Ascending aorta (tissue), 2 donors: ENCODE measurements at places on chromosomes 3 and 15.

DNA sequence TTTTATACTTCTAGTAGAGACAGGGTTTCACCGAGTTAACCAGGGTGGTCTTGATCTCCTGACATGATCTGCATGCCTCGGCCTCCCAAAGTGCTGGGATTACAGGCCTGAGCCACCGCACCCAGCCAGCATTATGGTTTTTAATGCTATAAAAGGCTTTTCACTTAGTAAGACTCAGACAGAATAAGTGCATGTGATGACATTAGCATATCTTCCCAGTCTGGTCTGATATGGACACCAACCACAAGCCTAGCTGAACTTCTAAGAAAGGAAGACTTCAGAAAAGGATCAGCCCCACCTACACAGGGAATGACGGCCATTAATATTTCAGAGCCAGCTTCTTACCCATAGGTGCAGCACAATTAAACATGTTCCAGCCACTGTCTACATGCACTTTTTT lies 27.0 kb downstream of the GRK7 start:
- no peak for DNase-seq

DNA sequence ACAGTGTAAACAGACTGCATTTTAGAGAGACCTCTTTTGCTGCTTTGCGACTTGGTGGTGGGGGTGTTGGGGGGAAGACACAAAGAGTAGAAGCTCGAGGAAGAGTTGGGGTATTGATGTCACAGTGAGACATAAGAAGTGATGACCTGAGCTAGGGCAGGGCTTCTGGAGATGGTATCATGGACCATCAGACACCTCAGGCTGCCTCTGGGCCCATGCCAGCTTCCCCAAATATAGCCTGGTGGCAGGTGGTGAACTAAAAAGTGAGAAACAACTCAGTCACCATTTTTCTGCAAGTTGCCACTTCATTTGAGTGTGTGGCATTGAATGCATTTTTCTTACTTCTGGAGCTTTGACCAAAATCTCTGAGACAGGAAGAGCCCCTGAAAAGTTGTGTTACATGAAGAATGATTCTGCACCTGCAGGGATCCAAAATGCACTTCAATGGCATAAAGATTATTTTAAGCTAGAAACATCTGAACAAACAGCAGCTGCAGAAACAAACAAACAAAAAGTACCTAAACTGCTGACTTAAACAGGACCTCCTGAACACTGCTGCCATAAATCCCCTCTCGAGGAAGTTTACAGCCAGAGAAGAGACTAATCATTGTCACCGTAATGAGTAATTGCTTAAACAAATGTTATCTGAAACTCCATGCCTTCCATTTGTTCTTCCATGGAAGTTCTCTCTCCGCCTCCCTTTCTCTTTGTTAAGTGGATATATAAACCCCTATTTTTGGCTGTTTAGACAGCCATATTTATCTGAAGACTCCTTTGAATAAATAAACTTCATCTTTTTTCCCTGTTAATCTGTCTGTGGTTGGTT lies 15.2 kb upstream of the XIRP1 start:
- no peak for DNase-seq

- DNase-seq, result no peak
Observed at GRCh38 chr3:160225176-160226025, at the start of gene C3orf80. Gene C3orf80 (plus strand): TSS chr3:160225422. CDS start chr3:160225636, 214 bp downstream.

DNA sequence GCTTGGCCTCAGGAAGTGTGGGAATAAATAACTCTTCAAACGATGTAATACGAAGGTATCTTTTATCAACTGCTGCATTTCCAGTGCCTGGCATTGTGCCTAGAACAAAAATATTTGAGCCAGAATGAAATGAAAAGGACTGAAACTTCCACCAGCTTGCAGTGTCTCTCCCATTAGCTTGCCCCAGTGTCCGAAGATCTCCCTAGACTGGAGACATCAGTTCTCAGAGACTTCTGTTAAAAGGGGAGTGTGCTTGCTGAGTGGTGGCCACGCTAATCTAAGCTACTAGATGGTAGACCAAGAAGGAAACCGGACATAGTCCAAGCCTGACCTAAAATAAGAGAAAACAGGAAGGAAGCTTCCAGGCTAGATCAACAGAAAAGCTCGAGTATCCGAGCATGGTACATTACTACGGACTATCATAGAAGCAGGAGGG lies 28.6 kb downstream of the KCNAB1 start:
- peak; percentile 71 for DNase-seq

DNA sequence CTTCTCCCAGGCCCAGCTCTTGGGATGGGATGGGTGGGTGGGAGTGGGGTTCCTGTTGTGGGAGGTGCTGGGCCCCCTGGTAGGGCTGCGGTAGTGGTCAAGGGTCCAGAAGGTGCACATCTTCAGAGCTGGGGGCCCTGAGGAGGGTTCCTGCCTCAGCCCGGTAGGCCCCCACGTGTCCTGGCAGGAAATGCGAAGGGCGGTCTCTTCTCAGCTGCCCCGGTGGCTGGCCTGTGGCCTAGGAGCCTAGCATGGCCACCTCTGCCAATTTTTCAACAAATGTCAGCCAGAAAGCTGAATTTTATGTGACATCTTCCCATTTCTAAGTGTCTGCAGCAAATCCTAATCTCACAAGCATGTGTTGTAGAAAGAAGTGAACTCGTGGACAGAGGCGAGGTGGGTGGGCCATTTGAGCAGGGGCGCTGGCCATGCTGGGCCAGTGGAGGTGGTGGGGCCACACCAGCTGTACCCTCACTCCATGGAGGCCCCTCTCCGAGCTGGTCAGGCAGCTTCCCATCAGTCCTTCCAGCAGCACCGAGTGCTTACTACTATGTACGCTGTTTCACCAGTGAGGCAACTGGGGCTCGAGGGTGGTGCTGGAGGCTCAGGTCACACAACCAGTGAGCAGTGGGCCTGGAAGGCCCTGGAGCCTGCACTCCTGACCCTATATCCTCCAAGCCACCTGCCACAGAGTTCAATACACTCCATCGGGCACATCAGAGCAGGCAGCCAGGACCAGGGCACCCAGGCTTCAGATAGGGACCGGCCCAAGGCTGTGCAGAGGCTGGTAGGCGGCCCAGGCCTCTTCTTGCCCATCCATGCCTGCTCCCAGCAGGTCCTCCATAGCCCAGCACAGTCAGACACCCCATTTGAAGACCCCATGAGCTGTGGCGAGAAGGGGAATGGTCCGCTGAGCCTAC lies 23.2 kb downstream of the FBLN2 start:
- no peak for DNase-seq

GRCh38 chr3:194003114-194004057 lies 132.6 kb upstream of the HES1 start:
- DNase-seq, result peak; percentile 95

DNA sequence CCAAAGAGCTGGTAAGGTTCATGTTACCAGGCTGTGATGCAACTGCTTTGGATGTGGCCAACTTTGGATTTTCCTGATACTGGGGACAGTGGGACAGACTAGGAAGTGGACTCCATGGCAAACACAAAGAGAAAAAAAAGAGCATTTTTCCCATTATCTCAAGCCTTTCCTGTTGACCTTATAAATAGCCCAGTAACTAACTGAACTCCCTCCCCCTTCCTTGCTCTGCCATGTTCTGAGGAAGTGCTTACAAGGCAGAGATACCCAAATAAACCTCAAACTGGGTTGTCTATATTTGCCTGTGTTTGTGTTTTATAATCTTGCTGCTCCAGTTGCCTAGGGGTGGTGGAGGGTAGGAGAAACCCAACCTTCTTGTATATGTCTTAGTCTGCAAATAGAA lies 27.3 kb upstream of the SLC9A9 start:
- DNase-seq, result no peak

DNA sequence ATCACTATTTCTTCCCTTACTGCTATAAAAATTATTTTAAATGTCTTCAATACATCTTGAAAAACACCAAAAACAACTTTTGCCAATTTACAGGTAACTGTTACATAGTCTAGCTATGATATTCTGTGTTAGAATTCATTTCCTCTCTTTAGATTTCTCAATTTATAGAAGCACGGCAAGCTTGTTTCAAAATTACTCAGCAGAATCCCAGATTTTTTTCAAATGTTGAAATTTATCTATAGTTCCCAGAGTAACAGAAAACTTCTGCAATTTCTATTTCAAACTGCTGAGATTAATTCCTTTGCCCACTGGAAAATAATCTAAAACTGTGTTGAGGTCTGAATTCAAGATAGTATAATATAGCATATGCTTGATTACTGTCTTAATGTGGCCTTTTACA lies 41.2 kb downstream of the CCPG1 start:
- no peak for DNase-seq

DNA sequence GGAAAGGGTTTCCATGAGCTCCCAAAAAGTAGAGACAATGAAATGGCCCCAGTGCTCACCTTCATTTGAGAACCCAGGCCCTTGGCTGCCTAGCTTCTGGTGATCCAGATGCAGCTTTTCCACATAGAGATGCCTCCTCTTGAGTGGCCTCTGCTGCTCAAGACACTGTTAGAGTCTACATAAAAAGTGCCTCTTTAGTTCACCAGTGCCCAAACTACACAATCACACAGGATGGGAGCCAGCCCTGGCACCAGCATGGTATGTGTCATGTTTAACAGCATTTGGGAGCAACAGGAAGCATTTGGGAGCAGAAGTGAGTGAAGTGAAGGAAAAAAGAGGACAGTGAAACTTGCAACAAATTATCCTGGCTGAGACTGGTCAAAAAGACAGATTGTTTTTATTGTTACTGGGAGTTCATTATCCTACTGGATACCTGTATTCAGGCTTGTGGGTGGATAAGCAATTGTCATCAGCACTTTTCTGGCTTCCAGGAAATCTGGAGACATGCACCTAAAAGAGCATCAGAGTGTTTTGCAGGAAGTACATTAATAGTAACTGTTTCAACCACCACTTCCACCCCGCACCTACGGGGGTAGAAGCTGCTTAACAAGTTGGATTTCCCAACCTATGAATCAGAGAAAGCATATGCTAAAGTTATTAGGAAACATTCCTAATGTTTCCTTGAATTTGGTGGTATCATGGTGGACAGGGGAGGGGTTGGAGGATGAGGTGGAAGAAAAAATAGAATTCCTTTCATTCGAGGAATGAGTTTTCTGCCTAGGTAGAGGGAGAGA lies 416.2 kb downstream of the IGSF11 start:
- DNase-seq, result no peak

GRCh38 chr3:149618151-149619123 lies 39.4 kb downstream of the WWTR1 start:
- DNase-seq, result peak; percentile 25

GRCh38 chr15:47932261-47932660 lies 188.5 kb upstream of the SLC24A5 start:
- DNase-seq, result no peak

DNA sequence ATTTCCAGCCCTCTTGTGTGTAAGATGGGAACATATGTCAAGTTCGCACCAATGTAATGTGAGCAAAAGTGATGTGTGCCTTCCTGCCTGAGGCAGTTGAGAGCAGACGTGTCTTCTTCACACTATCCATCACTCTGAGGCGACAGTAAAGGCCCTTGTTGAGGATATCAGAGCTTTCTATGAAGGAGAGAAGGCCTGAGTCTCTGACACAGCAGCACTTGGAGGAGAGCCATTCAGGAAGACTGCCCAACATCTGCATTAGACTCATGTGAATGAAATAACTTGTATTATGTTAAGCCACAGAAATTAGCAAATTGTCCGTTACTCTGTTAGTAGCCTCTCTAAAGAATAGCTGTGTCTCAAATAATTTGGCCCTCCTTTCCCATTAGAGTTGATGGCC lies 108.8 kb upstream of the CCDC54 start:
- DNase-seq, result no peak

DNA sequence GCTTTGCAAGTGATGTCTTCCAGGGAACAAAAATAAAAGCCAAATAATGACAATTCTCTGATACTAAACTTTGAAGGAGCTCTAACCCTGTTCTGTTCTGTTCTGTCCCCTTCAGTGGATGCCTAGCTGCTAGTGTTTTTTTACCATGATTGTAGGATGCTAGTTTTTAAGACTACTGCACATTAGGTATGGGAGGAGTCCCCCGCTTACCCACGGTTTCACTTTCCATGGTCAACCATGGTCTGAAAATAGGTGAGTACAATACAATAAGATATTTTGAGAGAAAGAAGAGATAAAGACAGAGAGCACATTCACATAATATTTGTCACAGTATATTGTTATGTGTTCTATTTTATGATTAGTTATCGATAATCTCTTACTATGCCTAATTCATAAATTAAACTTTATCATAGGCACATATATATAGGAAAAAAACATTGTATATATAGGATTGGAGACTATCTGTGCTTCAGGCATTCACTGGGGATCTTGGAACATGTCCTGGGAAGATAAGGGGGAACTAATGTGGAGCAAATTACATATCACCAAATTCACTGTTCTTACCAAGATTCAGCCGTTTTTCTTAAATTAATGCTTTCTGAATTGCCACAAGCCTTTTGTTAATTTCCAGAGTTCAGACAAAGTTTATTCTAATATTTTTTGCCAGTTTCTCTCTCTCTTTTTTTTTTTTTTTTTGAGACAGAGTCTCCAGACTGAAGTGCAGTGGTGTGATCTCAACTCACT lies 32.8 kb upstream of the POMGNT2 start:
- no peak for DNase-seq

- no peak for DNase-seq
Observed at GRCh38 chr3:15427981-15428380, 583 bp downstream of the EAF1 start.

GRCh38 chr3:59696783-59697182 lies 647.0 kb upstream of the CFAP20DC start:
- no peak for DNase-seq

DNA sequence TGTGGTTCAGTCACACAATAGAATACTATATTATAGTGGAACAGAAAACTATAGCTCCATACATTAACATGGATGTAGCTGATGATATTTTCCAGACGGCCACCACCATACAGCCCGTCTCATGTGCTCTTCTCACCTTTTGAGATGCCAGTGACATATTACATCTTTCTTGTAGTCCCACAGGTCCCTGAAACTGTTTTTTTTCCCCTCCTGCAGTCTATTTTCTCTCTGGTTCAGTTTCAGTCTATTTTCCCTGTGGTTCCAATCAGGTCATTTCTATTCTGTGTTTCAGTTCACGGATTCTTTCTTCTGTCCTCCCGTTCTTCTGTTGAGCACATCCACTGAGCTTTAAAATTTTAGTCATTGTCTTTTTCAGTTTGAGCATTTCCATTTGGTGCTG lies 72.2 kb downstream of the PPCDC start:
- no peak for DNase-seq

GRCh38 chr15:61299075-61299763 lies 70.1 kb upstream of the RORA start:
- no peak for DNase-seq

DNA sequence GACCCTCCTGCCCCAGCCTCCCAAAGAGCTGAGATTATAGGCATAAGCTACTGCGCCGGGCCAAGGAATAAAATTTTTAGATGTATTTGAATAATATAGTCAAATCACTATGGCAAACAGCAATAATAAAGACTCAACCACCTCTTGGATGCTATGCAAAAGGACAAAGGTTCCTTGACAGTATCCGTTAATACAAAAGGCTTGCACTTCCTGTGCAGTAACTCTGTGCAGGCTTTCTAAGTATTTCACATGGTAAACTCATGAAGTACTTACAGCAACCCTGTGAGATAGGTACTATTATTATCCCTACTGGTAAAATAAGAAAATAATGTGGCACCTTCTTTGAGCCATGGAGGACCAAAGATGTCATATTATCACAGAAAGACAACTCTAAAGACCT lies 86.8 kb downstream of the SHQ1 start:
- no peak for DNase-seq
